ENCODE measurements at places on chromosomes 13 and 19. TPM values are rescaled to one million over a fixed set of nuclear protein-coding genes. Genes with fewer than 3 reads are reported as not detected.

The GPATCH1 gene
- 6.2 TPM for total RNA-seq

The PSG1 gene
- not detected for total RNA-seq

The CELF5 gene
- not detected for total RNA-seq

The ZNF135 gene
- total RNA-seq = 3.5 TPM

The ZNF793 gene
- total RNA-seq = 2.3 TPM

The METTL21C gene
- not detected for total RNA-seq

The TPTE2 gene
- 0.19 TPM for total RNA-seq

The RXFP2 gene
- total RNA-seq = not detected

- DNase-seq = no peak
Measured at GRCh38 chr19:43687660-43687997, 17.7 kb upstream of the PLAUR start.

GRCh38 chr19:45368127-45368526 is 2.2 kb downstream of the ERCC2 start:
- no peak for DNase-seq

DNA sequence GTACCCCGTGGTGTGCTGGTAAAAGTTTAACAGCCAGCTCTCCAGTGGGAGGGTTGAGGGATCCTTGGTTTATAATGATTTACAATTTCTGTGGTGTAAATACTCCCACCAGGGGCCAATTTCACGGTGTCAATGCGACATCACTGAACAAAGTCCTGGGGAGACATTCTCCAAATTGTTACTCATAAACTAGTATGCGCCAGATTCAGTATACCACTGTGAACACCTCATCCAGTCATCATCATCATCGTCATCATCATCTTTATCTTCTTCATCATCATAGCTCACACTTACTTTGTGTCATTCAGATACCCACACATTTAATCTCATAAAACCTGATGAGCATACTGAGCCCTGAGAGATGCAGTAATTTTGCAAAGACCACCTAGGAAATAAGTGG is 17.2 kb upstream of the TNFSF14 start:
- no peak for DNase-seq

GRCh38 chr13:109707044-109707741 is 79.2 kb downstream of the IRS2 start:
- no peak for DNase-seq

DNA sequence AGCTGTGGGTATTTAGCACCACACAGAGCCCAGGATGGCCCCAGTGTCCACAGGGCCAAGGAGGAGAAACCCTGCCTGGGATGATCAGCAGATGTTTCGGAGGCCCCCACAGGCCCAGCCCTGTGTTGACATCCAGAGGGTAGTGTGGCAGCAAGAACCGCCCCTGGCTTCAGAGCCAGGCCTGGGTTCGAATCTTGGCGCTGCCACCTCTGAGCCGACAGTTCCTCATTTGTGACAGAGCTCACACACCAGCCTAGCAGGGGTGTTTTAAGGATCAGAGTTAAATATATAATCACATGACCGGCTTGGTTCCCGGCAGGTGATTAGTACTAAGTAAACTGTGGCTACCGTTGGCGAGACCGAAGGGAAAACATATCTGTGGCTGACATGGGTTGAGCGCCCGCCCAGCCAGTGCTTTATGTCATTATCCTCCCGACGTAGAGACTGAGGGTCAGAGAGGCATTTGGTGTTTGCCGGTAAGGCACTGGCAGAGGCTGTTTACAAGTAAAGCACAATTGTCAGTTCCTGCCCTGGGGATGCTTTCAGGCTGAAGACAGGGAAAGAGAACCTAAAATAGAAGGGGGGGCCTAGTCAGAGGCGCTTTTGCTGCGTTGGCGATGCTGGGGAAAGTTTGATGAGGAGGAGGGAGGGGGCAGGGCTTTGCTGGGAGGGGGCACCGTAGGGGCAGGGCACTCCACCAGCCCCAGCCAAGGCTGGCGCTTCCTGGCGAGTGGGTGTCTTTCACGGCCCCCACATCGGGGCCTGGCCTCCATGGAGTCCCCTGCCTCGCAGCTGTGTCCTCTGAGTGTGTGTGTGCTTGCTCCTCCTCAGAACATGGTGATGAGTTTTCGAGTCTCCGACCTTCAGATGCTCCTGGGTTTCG is 4.8 kb downstream of the PIAS4 start:
- no peak for DNase-seq

GRCh38 chr19:31226151-31226935 is 122.9 kb downstream of the TSHZ3 start:
- no peak for DNase-seq

DNA sequence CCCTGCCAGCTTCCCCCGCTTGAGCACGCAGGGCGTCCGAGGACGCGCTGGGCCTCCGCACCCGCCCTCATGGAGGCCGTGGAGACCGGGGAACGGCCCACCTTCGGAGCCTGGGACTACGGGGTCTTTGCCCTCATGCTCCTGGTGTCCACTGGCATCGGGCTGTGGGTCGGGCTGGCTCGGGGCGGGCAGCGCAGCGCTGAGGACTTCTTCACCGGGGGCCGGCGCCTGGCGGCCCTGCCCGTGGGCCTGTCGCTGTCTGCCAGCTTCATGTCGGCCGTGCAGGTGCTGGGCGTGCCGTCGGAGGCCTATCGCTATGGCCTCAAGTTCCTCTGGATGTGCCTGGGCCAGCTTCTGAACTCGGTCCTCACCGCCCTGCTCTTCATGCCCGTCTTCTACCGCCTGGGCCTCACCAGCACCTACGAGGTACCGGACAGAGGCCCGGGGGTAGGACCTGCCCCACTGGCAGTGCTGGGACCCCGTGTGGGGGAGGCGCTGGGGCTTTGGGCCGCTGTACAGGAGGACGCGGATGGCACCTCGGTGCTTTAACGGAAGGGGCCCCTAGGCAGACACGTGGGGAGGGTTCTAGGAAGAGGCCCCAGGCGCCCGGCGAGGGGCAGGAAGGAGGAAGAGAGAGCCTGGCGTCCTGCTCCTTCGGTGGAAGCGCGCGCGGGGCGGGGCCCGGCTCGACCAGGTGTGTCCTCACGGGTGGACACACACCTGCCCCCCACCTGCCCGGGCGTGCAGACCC is 681 bp downstream of the SLC5A5 start:
- no peak for DNase-seq

GRCh38 chr13:46386392-46387063 is 524 bp downstream of the RUBCNL start:
- no peak for DNase-seq

DNA sequence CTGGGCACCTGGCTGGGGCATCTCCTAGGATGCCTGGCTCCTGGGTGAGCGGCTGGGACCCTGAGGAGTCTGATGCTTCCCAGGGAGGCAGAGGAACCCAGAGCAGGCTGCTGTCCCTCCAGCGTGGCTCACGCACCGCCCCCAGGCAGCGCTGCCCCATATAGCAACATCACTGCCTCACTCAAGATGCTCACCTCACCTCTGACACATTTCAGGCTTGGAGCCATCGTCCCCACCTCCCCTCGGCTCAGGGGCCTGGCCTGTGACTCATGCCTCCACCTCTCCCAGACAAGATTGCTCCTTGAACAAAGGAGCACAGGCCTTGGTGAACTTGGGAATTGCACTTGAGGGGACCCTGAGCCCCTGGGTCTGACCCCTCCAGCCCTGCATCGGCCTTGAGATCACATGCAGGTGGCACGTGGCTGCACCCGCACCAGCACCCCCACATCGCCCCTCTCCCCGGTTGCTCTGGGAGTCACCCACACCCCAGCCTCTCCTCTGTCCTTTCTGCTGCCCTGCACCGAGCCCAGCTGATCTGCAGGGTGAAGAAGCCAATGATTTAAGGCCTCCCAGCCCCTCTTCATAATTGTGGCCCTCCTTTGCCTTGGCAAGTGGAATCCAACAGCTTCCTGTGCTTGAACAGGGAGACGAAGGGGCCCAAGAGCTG is 11.2 kb downstream of the CEBPA start:
- DNase-seq = no peak

DNA sequence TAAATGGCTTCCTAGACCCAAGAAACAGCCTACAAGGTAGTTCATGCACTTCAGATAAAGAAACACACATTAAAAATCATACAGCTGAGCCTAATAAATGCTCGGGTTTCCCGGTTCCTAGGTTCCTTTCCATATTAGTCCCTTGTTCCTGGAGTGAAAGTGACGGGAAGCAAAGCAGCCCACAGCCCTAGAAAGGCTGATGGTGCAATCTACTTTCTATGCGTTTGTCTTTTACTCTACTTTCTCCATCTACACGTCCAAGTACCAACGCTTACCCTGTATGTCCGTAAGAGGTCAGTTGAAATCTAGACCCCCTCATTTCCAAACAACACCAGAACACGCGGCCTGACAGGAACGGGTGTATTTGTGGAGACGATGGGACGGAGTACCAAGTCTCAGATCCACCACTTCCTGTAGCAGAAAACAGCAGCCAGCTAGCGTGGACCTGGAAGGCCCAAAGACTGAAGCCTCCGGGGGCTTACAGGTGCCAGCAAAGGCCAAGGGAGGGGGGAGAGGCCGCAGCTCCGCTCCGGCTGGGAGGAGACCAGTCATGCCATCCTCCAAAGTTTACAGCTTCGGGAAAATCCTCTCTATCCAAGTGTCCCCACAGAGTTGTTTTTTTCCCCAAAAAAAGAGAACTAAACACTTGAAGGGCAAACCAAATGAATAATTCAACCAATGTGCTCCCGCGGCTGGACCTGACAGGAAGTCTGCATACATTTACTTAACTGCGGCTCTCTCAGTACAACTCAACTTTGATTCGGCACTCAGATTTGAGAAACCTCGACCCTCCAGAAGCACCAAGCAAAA is 34.1 kb downstream of the STK24 start:
- DNase-seq = no peak

DNA sequence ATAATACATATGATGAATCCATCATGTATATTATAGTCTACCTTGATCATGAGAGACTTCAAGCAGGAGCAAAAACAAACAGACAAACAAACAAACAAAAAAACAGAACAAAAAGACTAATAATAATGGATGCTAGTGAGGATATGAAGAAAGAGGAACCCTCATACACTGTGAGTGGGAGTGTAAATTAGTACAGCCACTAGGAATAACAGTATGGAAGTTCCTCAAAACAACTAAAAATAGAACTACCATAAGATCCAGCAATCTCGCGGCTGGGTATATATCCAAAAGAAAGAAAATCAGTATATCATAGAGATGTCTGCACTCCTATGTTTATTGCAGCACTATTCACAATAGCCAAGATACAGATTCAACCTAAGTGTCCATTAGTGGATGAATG is 7.0 kb upstream of the DLEU7 start:
- DNase-seq = no peak

DNA sequence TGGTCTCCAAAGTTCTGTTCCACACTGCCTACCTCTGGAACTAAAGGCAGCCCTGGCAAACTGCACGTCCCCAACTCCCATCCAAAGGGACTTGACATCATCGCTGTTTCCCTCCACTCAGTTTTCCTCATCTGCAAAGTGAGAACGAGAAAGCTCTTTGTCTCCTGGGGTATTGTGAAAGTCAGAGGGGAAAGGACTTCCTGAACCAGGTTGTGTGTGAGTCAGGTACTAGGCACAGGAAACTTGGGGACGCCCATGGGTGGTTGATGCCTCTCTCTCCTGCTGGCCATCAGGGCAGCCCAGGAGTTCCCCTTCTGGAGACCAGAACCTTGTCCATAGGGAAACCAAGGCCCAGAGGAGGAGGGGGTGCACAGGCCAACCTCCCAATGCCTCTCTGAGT is 4.7 kb downstream of the CRLF1 start:
- DNase-seq = no peak

- no peak for DNase-seq
Measured at GRCh38 chr13:111630406-111630805, 310.0 kb downstream of the TEX29 start.

GRCh38 chr19:3389876-3390371 is 23.5 kb downstream of the NFIC start:
- DNase-seq = no peak

GRCh38 chr19:46748325-46749109 is 2.3 kb upstream of the STRN4 start:
- DNase-seq = no peak

GRCh38 chr19:38122402-38123093 is 101.5 kb downstream of the DPF1 start:
- DNase-seq = no peak

DNA sequence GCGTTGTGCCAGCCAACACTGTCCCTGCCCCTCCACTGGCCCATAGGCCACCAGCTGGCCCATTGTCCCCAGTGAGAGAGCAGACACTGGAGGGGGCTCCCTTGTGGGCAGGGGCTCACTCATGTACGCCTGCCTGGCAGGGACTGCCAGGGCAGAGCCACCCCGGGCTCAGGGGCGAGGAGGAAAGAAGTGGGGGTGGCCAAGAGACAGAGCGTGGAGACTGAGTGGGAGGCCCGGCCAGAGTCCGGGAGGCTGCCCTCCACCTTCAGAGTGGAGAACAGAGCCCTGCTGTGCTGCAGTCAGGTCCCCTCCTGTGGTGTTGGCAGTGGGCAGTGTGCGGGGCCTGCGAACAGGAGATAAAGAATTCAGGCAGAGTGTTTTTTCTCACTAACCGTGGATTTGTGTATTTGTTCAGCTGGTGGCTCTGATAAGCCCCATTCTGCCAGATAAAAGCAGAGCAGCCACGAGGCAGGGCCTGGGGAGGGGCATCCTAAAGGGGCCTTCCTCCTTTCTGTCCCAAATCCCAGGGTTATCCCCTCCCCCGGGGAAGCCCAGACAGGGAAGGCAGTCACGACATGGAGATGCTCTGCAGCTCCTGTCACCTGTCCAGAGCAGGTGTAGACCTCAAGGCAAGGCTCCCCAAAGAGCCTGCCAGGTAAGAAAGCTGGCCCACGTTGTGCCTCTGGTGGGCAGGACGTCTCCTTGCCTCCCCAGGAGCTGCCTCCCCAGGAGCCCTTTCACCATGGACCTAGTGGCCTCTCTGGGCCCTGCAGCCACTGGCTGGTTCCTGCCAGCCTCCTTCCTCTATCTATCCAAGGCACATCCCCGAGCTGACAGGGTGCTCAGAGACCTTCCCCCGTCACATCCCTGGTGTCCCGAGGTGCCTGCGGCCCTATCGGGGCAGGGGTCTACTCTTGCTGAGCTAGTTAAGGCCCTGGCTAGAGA is 33.0 kb downstream of the LYL1 start:
- DNase-seq = no peak

GRCh38 chr13:104143760-104144416 is 1077.7 kb upstream of the SLC10A2 start:
- no peak for DNase-seq

DNA sequence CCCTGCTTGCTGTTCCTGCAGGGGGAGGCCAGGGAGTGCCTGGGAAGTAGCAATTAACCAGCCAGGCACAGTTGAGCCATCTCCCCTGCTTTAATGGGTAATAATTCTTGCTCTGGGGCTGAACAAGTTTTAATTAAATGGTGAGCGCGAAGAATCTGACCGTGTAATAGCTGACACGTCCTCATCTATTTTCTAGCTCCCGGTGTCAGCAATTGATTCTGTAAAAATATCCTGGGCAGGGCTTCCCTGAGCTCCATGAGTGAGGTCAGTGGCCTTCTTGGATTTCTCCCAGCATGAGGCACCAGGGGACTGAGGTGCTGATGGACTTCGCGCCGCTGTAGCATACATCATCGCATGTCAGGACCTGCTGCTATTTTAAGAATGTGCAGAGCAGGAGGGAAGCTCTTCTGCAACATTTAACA is 26.9 kb downstream of the SIPA1L3 start:
- no peak for DNase-seq

- no peak for DNase-seq
Measured at GRCh38 chr19:52665529-52665928, 27.4 kb upstream of the ZNF83 start.

GRCh38 chr13:32650705-32651311 is 64.6 kb downstream of the PDS5B start:
- no peak for DNase-seq

- no peak for DNase-seq
Measured at GRCh38 chr13:40772765-40773473, 1.9 kb upstream of the MRPS31 start.

All from mesenteric fat pad (tissue), 1 donor.